ENCODE measurements at places on chromosomes 3 and 15.
A peak's percentile ranks its signal among the peaks of the same experiment; 100 is the strongest.

DNA sequence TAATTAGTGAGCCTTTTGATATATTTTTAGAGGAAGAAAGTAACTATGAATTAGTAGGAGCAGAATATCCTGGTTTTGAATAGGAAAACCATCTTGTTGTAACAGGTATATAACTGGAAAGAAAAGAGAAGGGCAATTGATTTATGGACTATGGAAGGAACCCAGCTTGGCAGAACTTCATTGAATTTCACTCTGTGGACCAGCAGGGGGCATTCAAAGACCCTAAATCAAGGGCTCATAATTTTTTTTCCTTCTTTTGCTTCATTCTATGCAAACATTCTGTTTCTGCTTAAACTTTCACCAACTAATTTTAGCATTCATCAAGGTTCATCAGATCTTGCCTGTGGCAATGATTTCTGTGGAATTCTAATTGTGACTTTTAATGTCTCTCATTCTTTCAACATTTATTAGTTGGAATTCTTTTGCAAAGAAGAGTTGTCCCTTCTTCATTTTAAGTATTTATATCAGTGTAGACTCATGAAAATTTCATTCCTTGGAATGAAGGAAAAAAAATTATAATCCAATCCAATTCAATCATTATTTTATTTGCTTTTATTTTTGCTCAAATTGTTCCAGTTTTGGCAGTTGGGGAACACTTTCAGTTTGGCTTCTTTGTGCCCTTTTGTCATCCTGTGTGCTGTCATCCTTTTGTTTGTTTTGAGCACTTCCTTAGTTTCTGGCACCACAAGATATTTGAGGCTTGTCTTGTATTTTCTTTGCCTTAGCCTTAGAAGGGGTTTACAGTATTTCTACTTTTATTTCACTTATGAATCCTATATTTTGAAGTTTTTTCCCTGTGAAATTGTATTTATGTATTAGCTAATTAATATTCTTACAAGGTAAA lies 30.4 kb downstream of the NXPE3 start:
- no peak for DNase-seq

- DNase-seq, result no peak
Observed at GRCh38 chr15:64249406-64249805, 86.6 kb upstream of the PPIB start.

DNA sequence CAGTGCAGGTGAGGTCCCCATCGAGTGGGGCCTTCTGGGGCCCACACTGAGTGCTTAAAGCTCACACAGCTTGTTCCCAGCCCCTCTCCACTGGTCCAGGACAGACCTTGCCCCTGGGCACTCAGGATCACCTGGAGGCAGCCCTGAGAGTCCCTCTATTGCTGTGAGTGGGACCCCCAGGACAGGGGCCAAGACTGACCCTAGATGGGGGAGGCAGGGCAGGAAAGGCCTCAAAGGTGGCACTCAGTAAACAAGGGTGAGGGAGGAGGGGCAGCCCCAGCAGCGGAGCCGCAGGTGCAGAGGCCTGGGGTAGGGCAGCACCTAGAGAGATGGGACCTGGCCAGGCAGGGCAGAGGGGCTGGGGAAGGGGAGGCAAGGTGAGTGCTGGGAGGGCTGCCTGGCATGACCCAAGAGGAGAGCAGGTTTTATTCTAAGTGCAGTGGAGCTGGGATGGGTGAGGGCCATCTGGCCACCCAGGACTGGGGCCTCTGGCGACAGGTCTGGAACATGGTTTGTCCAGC lies 27.9 kb downstream of the CFAP100 start:
- DNase-seq, result no peak

DNA sequence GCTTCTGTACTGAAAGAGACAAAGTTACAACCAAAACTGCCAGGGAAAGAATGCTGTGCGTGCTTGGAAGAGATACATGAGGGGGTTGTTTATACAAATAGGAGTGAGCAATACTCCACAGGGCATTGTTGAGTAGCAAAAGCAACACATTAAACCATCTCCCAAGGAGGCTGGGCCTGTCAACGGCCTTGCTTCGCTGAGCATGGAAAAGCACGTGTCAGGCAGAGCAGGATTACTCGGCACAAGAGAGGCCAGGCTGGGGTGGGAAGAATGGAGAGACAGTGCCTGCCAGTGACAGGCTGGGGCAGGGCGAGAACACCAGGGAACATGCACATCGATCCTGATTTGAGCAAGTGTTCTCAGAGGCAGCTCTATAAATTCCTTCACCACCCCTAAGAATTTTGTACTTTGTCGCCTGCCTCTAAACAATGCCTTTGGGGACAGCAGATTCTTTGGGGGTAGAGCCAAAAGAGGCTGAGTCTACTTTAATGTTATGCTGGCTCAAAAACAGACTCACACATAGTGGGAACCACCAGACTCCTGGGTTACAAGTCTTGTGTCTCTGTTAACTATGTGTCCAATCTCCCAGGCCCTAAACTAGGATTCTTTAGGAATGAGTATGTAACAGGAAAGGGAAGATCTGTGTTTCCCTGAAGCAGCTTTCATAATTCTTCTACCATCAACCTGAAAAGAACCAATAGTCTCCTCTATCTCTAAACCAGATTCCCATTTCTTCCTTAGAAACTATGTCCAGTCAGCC lies 67.2 kb downstream of the LIPC start:
- no peak for DNase-seq

- no peak for DNase-seq
Observed at GRCh38 chr15:95857758-95858157, 472.7 kb upstream of the NR2F2 start.

GRCh38 chr3:133926736-133927539 lies 31.3 kb upstream of the RAB6B start:
- DNase-seq, result peak; percentile 79

- DNase-seq, result no peak
Observed at GRCh38 chr15:31525988-31526665, 199.5 kb downstream of the KLF13 start.

- no peak for DNase-seq
Observed at GRCh38 chr3:49712631-49713317, 6.7 kb downstream of the AMIGO3 start.

- DNase-seq, result no peak
Observed at GRCh38 chr3:139558351-139559266, 19.1 kb upstream of the RBP1 start.

DNA sequence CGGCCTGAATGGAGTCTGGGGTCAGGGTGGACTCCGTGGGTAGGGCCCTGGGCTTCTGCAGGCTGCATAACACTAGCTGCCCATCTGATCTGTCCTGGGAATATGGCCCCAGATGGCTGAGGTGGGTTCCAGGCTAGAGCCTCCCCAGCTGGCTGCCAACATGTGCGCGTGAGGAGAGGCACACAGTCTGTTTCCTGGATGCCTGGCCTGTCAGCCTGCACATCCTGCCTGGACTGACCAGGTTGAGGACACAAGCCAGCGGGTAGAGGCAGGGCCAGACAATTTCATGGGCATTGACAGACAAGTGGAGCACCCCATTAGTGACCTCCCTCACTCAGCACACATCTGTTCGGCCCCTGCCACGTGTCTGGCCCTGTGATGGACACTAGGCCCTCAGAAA lies 29.8 kb upstream of the RPL29 start:
- no peak for DNase-seq

GRCh38 chr3:125019271-125019670 lies 36.5 kb downstream of the HEG1 start:
- DNase-seq, result no peak

- DNase-seq, result no peak
Observed at GRCh38 chr3:37970802-37971201, 19.8 kb upstream of the VILL start.

DNA sequence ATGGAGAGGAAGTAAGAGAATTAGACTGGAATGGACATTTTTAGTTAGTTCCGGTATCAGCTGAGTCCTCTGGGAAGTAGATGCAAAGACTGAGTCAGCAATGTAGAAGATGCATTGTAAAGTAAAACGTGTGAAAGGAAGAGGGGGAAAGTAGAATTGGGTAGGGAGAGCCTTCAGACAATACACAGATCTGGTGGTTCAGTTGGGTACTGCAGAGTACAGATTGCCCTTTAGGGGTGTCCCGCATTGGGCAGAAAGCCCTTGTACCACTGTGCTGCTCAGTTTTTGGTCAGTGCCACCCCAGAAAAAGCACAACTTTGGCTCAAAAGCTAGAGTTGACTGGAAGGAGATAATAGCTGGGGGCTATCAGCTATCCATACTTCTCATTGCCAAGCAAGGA lies 247.4 kb downstream of the KBTBD8 start:
- no peak for DNase-seq

DNA sequence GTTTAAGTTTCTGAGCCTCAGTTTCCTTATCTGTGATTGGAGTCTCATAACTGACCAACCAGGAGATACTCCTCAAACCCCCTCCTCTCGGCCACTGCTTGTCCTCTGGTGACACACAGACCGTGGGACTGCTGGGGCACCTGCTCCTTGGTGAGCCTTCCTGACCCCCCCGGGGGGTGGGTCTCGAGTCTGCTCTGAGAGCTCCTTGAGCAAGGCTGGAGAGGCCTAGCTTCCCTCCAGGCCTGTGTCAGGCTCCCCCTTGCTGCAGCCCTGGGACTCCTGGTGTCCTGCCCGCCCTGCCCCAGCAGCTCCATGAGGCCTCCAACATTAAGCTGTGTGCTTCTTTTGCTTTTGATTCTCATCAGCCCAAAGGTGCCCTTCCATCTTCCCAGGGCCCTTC lies 27.7 kb downstream of the SRPRB start:
- DNase-seq, result no peak

DNA sequence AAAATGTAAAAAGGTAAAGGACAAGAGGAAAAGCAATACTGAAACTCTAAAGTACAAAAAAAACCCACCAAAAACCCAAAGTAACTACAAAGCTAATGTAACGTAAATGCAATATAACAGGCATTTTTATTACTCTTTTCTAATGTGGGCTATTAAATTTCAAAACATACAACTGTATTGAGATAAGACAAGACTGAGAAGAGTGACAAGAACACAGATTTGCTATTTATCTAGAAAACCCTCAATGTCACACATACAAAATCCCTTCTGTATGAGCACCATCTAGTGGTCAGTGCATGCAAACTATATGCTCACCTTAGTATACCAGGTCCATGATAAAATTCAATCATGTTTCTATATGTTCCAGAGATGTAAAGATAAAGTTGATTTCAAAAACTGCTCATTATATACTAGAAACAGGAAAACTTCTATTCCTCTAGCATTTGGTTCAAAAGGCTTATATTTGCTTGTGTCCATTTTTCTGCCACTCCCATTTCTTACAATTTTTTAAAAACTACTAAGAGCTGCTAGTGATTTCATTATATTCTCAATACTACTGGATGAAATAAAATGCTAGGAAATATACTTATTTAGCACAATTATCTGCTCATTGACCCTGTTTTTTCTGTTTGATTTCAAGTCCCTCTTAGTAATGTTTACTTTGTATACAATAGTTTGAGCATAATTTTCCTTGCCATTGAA lies 111.4 kb downstream of the DLG1 start:
- no peak for DNase-seq

- no peak for DNase-seq
Observed at GRCh38 chr3:14907043-14907966, 40.1 kb upstream of the NR2C2 start.

- DNase-seq, result no peak
Observed at GRCh38 chr3:150251187-150252062, 156.7 kb upstream of the TSC22D2 start.

DNA sequence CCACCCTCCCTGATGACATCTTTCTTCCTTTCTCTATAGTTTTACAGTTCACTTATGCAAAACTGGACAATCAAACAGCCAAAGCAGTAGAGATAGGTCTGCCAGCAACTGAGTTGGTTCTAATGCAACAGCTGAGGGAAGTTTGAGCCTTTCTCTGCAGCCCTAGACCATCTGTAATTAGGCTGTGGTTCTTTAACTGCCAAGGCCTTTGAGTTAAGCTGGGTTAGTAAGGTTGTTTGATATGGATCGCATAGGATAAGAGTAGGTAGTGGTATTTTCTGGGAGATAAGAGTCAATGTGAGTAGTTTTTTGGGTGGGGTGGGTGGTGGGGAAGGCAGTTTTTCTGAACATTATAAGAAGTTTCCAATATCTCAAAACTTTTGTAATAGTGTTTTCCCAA lies 3.0 kb downstream of the RPL39L start:
- DNase-seq, result no peak

DNA sequence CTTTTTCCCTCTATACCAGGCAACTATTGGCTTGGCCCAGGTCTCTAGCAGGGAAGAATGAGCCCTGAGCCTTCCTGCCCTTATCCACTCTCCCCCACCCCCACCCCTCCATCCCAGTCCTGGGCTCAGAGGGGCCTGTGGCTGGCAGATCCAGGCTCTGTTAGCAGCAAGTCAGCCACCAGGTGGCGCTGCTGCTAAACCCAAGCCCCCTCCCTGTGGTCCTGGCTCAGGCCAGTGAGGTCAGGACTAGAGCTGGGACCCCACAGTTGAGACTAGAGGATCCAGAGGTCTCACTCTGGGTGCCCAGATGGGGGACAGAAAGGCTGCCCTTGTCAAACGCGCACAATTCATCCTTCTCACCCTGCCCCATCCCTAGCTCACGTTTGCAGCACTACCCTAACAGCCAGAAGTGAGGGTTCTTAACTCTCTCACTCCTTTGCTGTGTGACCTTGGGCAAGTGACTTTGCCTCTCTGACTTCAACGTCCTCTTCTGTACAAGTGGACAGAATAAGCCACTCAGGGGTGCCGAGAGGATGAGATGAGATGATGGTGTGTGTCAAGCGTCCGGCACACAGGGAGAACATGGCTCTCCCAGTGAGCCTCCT lies 46.8 kb upstream of the SLC6A1 start:
- DNase-seq, result peak; percentile 98

DNA sequence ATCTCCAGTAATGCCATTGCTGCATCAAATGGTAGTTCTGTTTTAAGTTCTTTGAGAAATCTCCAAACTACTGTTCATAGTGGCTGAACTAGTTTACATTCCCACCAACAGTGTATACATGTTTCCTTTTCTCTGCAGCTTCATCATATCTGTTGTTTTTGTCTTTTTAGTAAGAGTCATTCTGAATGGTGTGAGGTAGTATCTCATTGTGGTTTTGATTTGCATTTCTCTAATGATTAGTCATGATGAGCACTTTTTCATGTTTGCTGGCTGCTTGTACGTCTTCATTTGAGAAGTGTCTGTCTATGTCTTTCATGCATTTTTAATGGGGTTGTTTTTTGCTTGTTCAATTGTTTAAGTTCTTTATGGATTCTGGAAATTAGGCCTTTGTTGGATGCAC lies 10.2 kb upstream of the GCSAM start:
- no peak for DNase-seq

- no peak for DNase-seq
Observed at GRCh38 chr15:72406936-72407335, 8.8 kb downstream of the TMEM202 start.

DNA sequence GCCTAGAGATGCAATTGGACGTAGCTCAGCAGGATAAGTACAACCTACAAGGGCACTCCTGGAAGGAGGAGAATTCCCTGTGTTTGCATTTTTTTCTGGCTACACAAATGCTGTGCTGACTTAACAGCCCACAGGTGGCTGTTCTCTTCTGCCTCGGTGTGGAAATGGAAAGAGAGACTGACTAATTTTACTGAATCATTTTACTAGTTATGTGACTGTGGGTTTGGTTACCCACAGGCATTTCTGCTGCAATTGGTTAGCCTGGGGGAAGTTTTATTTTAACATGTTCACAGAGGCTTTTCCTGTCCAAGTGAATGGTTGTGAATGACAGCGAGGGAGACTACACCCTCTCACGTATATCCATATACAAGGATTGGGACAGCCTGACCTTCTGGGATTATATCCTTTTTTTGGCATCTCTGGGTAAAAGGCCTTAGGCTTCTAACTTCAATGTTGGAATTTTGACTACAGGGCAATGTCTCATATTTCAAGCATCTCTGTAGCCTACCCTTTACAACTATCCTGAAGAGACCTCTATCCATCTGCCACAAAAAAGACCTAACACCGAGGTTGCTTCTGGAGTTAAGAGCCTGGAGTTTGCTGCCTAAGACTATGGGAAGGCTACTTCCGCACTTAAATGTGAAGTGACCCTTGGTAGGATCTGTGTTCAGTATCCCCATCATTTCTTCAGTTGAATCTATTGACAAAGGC lies 67.2 kb upstream of the TP63 start:
- no peak for DNase-seq
